Sigmoid colon (tissue), 7 donors: ENCODE measurements at places on chromosomes 7 and 10. TPM values are rescaled to one million over a fixed set of nuclear protein-coding genes. Genes with fewer than 3 reads are reported as not detected.

DNA sequence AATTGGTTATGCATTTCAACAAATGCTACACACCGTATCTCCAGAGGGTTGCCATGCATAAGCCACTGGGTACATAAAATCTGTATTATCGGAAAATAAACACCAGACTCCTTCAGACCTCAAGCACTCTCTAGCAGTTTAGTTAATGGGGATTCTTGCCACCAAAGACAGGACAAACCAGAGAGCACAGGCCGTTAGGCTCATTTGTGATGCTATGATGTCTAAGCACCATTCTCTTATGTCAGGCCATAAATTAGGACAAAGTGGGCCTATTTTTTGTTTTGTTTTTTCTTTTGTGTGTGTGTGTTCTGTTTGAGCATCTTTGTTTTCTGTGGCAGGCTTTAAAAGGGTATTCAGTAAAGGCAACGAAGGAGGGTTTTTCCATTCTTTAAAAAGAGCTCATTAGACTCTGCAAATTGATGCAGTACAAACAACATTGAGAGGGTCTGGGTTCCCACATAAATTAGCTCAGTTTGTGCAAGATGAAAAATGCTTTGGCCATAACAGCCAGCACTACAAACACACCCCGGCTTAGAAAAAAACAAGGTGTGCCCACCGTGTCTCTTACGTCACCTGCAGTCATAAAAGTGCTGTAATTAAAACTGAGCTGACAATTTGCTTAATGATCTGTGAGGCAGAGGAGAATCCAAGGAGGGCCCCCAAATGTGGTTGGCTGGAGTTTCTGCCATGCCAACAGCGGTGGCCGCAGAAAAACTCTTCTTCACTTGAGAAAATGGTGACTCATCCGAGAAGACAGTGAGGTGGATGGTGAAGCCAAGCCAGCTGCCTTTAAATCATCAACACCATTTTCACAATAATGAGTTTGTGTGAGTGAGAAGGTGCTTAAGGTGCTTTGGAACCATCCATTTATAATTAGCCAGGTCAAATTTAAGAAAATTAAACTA, 297.9 kb downstream of the GATA3 start:
- DNase-seq = no peak

GRCh38 chr10:89588671-89589070, 53.3 kb upstream of the SLC16A12 start:
- DNase-seq = no peak

DNA sequence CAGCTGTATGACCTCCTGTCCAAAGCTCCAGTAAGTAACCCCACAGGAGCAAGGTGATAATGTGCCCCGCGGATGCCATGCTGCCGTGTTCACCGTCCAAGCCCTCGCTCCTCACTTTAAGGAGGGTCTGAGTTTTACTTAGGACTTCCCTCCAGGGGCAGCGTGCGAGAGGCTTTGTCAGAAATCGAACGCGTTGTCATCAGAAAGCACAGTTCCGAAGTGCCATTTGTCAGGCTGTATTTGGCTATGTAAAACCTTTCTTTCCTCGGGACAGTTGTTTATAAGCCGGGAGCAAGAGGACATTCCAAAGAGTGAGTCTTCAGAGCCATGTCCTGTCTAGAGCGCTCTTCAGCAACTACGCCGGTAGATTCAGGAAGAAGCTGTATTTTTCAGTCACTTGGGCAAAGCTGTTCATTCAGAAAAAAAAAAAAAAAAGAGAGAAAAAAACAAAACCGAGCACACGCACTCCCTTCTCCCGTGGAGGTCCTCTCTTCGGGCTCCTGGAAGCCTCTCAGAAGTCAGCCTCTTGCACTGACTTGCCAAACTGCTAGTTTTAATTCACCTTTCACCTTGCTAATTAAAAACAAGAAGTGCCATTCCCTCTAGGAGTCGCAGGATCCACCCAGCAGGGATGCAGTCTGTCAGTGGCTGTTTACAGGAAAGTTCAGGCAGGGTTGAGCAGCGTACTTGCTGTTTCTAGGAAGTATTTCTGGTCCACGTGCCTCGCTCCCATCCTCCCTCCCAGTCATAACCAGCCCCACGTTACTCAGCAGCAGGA, at the start of gene SEMA3E:
Gene SEMA3E (minus strand): TSS at position 676 of the 778 bp plus-strand sequence.
- peak; percentile 69 for DNase-seq

TFR2 gene
- 0.71 TPM for total RNA-seq

DNA sequence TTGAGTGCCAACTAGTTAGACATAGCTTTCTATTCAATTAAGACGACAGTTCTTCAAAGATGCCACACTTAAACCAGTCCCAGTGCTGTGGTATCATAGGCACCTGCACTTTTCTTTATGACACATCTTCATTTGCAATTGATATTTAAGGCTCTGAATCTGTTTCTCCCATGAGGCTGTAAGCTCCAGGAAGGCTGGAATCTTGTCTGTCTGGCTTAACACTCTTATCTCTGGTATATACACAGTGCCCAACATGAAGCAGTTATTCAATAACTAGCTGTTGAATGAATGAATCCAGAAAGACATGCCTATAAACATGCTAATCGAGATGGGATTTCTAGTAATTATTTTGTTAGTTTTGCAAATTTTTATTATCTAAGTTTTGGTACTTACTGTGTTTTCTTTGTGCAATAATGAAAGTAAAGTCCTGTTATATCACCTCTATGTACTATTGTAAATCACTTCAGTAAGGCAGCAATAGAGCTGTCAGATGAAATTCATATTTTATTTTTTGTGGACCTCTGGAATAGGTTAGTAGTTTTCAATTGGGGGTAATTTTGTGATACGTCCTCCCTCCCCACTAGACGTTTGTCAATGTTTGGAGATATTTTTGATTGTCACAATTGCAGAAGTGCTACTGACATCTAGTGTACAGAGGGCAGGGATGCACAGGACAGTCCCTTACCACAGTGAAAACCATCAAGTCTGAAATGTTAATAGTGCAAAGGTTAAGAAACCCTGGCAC, 51.3 kb upstream of the STEAP4 start:
- DNase-seq = no peak

GPR26 gene
- total RNA-seq = not detected

EPHA1 gene
- total RNA-seq = 0.14 TPM

GRCh38 chr7:143358626-143359025, 3.9 kb downstream of the FAM131B start:
- DNase-seq = no peak

ARL5B gene
- 11.2 TPM for total RNA-seq

LEP gene
- 1.4 TPM for total RNA-seq

- DNase-seq = no peak
These were observed 160.9 kb downstream of the LRRC4 start for GRCh38 chr7:127870231-127870907.

MOGAT3 gene
- not detected for total RNA-seq

NT5C2 gene
- total RNA-seq = 37.7 TPM

DNA sequence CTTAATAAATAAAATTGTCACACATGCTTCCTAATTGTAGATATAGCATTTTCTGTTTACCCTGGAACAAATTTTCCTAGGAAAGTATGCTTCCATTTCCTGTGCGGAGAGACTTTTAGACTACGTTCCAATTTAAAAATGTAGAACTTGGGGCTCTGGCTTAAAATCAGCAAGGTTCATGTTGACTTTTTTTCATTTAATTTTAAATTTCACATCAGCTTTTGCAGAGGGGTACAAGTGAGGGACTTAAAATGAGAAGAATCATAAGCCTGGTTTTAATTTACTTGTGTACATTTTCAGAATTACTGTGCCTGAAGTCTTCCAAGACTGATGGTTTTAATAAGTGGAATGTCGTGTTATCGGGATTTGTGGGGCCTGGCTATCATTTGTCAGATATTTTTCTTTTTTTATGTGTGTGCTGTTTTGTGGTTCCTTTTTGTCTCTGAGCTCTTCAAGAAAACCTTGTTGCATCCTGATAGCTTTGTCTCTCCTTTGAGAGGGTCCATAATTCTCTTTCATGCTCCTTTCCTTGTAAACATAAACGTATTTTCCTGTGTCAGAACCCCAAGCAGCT, 8.8 kb upstream of the ATRNL1 start:
- no peak for DNase-seq

GRCh38 chr7:132750530-132751217, 174.4 kb upstream of the PLXNA4 start:
- no peak for DNase-seq

PSD gene
- total RNA-seq = 343 TPM

FAM221A gene
- 16.3 TPM for total RNA-seq

CUZD1 gene
- total RNA-seq = 0.66 TPM

OR9A2 gene
- not detected for total RNA-seq

GRCh38 chr7:98321301-98321700, 39.8 kb downstream of the BRI3 start:
- no peak for DNase-seq

DNA sequence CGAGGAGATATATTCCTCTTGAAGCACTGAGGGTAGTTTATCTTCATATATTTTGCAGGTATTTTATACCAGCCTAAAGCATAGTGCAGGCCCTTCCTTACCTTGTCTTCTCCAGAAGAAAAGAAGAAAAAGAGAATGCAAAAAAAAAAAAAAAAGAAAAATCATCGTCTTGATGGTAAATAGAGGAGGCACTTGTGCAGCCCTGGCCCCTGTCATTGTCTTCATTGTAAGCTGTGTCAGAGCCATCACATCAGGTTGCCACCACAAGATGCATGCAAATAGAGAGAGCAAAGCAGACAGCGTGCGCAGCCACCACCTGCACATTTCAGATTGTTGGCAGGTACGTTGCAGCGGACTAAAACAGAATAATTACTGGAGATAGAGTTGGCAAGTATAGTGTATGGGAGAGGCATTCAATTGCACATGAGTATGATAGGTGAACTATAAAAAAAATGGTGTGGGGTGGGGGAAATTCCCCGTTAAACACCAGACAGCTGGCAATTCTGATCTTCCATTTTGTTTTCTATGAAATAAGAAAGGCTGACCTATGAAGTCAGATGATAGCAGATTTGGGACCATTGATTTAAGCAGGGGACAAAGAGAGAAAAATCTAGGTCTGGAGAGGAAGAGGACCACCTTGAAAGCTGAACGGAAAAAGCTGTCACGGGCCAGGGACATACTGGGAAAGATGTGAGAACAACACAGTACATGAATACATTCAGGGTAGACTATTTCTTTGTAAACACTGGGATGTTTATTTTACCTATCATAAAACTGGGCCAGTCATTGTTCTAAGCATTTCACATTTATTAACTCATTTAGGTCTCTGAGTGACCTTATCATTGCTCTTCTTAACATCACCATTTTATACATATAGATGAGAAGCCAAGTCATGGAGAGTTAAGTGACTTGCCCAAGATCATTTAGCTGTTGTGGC, 306.3 kb upstream of the SP8 start:
- DNase-seq = no peak

GRID2IP gene
- not detected for total RNA-seq

DNA sequence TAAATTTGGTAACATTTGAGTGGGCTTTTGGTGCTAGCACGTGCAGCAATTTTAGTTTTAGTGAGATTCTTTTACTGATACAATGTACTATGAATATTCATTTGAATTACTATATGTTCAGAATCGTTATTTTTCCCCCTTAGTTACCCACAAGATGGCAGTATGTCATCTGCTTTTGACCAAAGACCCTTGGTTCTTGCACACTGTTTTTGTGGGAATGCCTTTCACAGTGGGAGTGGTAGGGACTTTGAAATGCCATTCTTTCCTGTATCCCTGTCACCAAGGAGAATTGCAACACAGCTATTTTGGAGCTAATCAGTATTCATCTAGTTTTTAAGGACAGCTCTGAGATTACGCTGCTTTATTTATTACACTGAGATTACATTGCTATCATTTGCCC, 40.6 kb downstream of the SEC23IP start:
- no peak for DNase-seq

- no peak for DNase-seq
These were observed 87.4 kb upstream of the RHOBTB1 start for GRCh38 chr10:61031341-61031740.

GRCh38 chr7:110595694-110596093, 495.2 kb upstream of the LRRN3 start:
- DNase-seq = no peak

DNA sequence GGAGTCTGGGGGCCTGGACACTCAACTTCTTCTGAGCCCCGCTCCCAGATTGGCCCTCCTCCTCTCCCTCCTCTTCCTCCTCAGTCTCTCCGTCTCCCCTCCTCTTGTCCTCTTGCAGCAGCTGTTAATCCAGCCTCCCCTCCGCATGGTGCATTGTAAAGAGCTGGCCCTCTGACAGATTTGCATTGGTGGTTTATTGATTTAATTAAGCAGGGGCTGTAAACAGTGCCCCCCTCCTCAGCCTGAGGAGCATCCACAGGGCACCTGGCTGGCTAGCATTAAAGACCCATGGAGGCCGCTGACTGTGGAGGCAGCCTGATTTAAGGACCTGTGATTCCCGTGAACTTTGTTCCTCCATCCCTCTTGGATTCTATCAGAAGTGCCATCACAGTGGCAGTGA, 28.9 kb upstream of the PCBD1 start:
- DNase-seq = no peak

GRCh38 chr7:135729230-135729629, 1.2 kb upstream of the SLC13A4 start:
- no peak for DNase-seq

DNA sequence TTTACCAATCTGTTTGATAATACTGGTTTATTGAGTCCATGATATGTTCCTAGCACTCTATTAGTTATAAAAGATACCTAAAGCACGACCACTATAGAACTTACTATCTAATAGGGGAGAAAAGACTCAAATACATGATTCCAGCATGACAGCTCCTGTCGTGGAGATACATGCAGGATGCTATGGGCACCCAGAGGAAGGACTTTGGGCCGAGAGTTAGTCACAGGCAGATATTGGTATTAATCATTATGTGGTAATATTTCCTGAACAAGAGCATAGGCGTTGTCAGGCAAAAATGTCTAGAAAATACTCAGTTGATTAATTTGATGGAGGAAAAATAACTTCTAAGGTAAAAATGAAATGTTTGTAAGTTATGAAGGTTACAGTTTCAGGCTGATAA, 31.8 kb downstream of the CNNM2 start:
- no peak for DNase-seq

DNA sequence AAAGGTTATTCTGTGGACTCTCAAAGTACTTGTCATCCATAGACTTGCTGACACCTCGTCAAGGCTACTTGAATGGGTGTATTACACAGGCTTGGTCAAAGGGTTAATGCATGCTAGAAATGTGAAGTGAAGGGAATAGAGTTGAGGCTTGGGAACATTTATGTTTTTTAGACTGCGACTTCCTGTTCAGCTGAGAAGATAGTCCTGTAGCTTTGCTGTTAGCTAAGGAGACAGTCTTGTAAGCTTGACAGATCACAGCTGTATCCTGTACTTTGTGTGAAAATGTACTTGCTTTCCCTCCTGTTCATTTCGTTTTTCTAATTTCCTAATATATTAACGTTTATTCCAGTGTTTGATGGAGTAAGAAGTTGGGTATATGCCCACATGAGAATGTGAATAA, 52.1 kb downstream of the ADD3 start:
- DNase-seq = no peak
